ENCODE measurements at places on chromosomes 16 and 17. TPM values are rescaled to one million over a fixed set of nuclear protein-coding genes. Genes with fewer than 3 reads are reported as not detected.

GRCh38 chr17:61385577-61386236, 13.9 kb upstream of the TBX2 start:
- DNase-seq = no peak

- DNase-seq = peak; percentile 49
Measured at GRCh38 chr17:77458202-77459017, 317.6 kb downstream of the SEC14L1 start.

The SMIM36 gene
- total RNA-seq = not detected

The SEPTIN1 gene
- 208 TPM for total RNA-seq

Data from activated naive CD4-positive, alpha-beta T cell treated with anti-CD3 and anti-CD28 coated beads, Interleukin-2, amount 50 U/mL, for 72 hours (primary cell).